ENCODE measurements at places on chromosomes 1 and 21. TPM values are rescaled to one million over a fixed set of nuclear protein-coding genes. Genes with fewer than 3 reads are reported as not detected.

NEK2 gene
- total RNA-seq, result 43.0 TPM

ALG6 gene
- 6.5 TPM for total RNA-seq

AMY2A gene
- not detected for total RNA-seq

ANKRD35 gene
- total RNA-seq, result 0.07 TPM

SAMSN1 gene
- total RNA-seq, result not detected

LYPLAL1 gene
- total RNA-seq, result 25.0 TPM

KDF1 gene
- total RNA-seq, result 0.26 TPM

LYPD8 gene
- 0.12 TPM for total RNA-seq

GBP7 gene
- total RNA-seq, result not detected

DYNLT5 gene
- not detected for total RNA-seq

SELENON gene
- 72.1 TPM for total RNA-seq

ERICH3 gene
- not detected for total RNA-seq

SLC22A15 gene
- total RNA-seq, result 0.91 TPM
